Upper lobe of left lung (tissue), 6 donors: ENCODE measurements at places on chromosomes 1 and 21. TPM values are rescaled to one million over a fixed set of nuclear protein-coding genes. Genes with fewer than 3 reads are reported as not detected.

Gene KIF1B
- 49.3 TPM for total RNA-seq

DNA sequence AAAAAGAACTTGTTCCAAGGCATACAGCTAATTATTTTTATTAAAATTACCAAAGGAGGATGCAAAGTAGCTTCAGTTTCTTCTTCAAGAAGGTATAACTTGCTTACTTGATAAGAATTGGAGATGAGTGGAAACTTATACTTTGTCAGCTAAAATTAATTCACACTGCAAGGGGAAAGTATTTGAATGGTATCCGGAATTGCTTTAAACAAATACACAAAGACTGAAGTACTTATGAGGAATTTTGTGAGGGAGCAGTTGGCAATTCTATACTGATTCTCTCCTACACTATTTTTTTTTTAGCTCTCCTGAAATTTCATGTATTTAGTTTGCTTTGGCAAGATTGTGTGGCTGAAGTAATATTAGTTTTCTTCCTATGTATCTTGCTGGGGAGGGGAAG lies 39.2 kb upstream of the GRIK1 start:
- no peak overlapping the region for H3K27ac ChIP-seq
- H3K4me3 ChIP-seq: no peak overlapping the region
- DNase-seq: no peak
- no peaks in the 10 kb centered on the region for H3K36me3 ChIP-seq
- no peaks in the 10 kb centered on the region for H3K27me3 ChIP-seq

DNA sequence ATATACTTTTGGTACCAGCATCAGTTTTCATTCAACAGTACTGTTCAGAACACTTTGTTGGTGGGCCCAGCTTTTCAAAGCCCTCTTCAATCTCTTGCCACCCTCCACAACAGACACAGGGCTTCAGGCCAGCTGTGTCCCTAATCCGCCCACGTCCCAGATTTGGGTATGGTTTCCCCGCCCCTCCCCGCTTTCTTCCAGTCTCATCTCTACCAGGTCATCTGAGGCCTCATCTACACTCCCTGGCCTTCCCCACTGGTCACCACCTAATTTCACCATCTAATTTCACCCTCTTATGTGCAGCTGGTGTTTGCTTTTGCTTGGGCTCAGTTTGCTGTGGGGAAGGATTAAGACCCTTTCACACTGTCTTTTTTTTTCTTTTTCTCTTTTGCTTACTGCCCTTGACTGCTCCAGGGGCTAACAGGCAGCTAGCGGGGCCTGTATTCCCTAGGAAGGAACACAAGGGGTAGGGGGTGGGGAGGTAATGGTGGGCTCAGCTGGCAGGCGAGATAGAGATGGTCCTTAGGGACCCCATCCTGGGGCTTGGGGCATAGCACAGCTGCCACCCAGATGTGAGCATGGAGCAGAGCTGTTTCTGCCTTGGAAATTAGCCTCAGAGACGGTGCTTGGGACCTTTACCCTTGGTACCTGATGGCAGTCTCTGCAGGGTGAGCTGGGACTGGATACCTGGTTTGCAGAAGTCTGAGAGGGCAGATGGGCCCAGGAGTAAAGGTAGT lies 3.8 kb upstream of the EPB41 start:
- no peak overlapping the region for H3K4me3 ChIP-seq
- H3K27me3 ChIP-seq: no peaks in the 10 kb centered on the region
- H3K36me3 ChIP-seq: no peaks in the 10 kb centered on the region
- no peak overlapping the region for H3K27ac ChIP-seq
- H3K4me1 ChIP-seq: peaks cover 13% of the 10 kb centered on the region

DNA sequence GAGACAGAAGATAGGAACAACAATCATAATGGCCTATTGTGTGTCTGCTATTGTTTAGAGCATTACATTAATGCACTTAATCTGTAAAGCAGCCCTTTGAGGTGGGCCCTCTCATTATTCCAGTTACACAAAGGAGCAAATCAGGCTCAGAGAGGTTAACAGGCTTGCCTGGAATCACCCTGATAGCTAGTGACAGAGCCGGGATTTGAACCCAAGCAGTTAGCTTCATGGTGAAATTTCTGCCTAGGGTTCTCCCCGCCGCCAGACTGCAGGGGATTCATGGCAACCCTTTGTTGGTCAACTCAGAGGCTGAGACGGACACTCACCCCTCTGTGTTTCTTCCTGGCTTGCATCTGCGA lies 7.1 kb downstream of the HEYL start:
- peak overlapping the region; percentile 75 for H3K27ac ChIP-seq
- H3K27me3 ChIP-seq: no peaks in the 10 kb centered on the region
- DNase-seq: no peak
- peak overlapping the region; percentile 39 for H3K4me3 ChIP-seq

DNA sequence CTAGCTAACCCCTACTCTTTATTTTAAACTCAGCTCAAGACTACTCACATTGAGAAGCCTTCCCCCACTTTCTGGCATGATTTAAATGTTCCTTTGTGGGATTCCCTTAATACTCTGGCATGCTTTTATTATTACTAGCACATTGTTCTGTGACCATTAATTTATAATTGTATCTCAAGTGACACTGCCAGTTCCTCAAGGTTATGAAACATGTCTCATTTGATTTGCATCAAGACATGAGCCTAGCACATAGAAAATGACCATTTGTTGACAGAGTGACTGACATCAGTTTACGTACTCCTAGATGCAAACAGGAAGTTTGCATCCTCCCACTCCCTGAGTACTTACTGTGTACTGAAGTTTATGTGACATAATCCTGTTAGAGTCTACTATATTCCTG lies 15.2 kb downstream of the RGS4 start:
- DNase-seq: no peak
- no peaks in the 10 kb centered on the region for H3K27me3 ChIP-seq
- H3K27ac ChIP-seq: no peak overlapping the region
- H3K36me3 ChIP-seq: no peaks in the 10 kb centered on the region
- H3K4me1 ChIP-seq: no peaks in the 10 kb centered on the region
- H3K4me3 ChIP-seq: no peak overlapping the region

DNA sequence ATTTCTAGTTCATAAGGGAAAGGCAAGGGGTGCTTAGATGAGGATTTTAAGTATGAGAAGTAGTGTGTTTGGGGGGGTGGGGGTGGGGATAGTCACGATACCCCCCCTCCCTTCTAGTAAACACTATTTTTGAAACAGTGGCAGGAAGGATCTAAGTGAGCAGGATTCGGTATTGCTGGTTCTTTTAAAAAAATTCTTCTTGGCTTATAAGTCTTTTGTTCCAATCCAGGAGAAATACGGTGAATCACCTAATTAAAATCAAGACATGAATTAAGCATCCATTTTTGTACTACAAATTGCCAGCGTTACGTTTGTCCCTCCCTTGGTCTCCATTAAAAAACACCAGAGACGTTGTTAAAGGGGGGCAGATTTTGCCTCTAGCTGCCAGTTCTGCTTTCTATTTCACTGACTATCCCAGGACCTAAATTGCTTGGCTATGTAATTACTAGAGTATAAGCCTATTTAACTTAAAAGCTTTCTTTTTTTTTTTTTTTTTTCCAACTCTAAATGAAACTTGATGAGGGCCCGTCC lies 911 bp downstream of the LMO4 start:
- no peaks in the 10 kb centered on the region for H3K27me3 ChIP-seq
- H3K4me3 ChIP-seq: peak overlapping the region; percentile 71
- no peak for DNase-seq

GRCh38 chr21:43001316-43001715 lies 27.0 kb downstream of the PKNOX1 start:
- peaks cover 14% of the 10 kb centered on the region for H3K36me3 ChIP-seq
- no peaks in the 10 kb centered on the region for H3K4me1 ChIP-seq
- DNase-seq: no peak
- H3K27ac ChIP-seq: no peak overlapping the region
- no peaks in the 10 kb centered on the region for H3K27me3 ChIP-seq
